ENCODE measurements at places on chromosomes 1 and 21. TPM values are rescaled to one million over a fixed set of nuclear protein-coding genes. Genes with fewer than 3 reads are reported as not detected.
A peak's percentile ranks its signal among the peaks of the same experiment; 100 is the strongest.

RAB3B gene
- polyA plus RNA-seq: 10.9 TPM

GRCh38 chr1:152374451-152374850 lies 14.6 kb upstream of the FLG2 start:
- no peak for DNase-seq

DNA sequence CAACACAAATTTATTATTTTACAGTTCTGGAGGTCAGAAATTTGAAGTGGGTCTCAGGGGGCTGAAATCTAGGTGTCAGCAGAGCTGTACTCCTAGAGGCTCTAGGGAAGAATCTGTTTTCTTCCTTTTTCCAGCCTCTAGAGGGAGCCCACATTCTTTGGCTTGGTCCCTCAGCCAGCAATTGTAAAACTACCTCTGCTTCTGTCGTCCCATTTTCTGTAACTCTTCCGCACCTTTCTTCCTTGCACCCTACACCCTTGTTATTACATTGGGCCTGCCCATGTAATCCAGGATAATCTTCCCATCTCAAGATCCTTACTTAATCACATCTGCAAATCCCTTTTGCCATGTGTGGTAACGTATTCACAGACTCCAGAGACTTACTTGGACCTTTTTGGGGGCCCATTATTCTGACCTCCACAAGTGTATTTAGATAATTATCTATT lies 24.8 kb upstream of the THEM4 start:
- DNase-seq: peak; percentile 76

DNA sequence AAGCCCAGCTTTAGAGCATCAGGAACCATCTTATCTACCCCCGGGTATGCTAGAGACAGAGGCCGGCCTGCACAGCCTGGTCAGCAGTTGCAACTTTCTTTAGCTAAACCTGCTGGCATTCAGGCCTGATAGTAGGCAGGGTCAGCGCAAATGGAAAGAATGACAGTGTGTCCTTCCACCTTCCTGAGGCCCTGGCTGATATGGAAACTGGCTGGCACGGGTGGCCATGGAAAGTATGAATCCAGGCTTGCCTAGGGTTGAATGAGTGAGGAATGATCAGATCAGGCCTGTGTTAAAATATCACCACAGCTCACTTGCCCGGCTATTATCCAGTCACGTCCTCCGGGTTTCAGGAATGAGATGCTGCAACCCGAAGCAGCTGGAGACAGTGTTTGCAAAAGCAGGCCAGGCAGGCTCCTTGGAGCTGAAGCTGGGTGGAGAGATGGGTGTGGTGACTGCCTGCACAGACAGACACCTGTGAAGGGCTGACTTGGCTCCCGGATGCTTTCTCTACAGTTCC lies 34.7 kb downstream of the RCAN1 start:
- DNase-seq: no peak

DNA sequence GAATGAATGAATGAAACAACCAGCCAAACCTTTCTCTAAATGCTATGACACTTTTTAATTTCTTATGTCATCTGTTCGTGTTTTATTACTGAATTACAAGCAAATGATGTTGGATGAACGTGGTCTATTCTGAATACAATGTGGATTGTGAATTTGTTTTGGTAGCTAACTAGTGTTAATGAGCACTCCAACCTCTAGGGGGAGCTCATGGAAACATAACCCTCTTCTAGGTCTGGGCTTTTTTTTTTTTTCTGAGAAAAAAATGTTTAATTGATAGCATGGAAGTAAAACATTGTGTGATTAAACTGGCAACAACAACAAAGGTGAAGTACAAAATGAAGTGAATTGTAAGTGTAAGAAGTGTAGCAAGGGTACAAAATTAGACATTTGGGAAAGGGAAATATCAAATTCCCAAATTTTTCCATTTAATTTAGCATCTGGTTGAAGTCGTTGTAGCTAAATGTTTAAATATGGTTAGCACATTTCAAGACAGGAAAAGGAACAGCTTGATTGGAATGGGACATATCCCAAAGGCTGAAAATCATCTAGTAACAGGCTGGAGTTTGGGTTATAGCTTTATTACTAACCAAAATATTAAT lies 42.6 kb upstream of the PTGS2 start:
- peak; percentile 26 for DNase-seq

- DNase-seq: no peak
Observed at GRCh38 chr1:226310637-226311195, 1.8 kb upstream of the LIN9 start.

- DNase-seq: no peak
Observed at GRCh38 chr1:54326543-54327385, 79.4 kb downstream of the SSBP3 start.

ARHGEF11 gene
- polyA plus RNA-seq: 13.7 TPM

PIGR gene
- polyA plus RNA-seq: not detected

DNA sequence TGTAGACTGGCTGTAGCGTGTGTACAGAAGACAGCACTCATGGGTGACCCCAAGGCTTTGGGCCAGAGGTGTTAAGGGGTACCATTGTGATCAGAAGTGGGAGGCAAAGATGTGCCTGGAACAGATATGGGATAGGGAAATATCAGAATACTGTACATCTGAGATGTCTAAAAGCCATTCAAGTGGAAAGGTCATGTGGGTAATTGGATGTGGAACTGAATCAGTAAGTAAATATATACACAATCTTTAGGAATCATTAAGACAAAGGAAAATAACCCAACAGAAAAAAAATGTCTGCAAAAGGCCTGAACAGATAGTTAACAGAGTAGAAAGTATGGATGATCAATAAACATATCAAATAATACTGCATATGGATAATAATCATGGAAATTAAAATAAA lies 26.5 kb downstream of the OR13G1 start:
- no peak for DNase-seq

GRCh38 chr1:203870245-203870644 lies 8.8 kb downstream of the SNRPE start:
- DNase-seq: no peak
